ENCODE measurements at places on chromosomes 2 and 18.

- DNase-seq, result no peak
Observed at GRCh38 chr2:79005216-79005615, 20.3 kb upstream of the REG3G start.

- no peak for DNase-seq
Observed at GRCh38 chr2:175161-175786, 88.6 kb downstream of the SH3YL1 start.

- no peak for DNase-seq
Observed at GRCh38 chr2:200525551-200525881, 491 bp upstream of the SGO2 start.

DNA sequence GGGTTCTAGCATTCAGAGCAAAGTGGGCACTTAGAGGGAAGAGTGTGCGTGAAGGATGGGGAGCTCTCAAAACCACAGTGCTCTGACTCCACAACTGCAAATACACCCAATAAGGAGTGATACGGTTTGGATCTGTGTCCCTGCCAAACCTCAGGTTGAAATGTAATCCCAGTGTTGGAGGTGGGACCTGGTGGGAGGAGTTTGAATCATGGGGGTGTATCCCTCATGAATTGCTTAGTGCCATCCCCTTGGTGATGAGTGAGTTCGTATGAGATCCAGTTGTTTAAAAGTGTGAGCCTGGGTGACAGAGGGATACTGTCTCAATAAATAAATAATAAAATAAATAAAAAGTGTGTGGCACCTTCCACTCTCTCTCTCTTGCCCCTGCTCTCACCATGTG, 50.3 kb upstream of the CCDC85A start:
- no peak for DNase-seq

- DNase-seq, result no peak
Observed at GRCh38 chr2:224309176-224309575, 92.7 kb downstream of the FAM124B start.
